Activated T-helper 9 cell treated with anti-CD3 and anti-CD28 coated beads, Interleukin-2, amount 50 U/mL, for 16 hours (primary cell): ENCODE measurements at places on chromosomes 3 and 15.

- no peak for DNase-seq
Observed at GRCh38 chr15:83651541-83651940, 2.4 kb upstream of the ADAMTSL3 start.

DNA sequence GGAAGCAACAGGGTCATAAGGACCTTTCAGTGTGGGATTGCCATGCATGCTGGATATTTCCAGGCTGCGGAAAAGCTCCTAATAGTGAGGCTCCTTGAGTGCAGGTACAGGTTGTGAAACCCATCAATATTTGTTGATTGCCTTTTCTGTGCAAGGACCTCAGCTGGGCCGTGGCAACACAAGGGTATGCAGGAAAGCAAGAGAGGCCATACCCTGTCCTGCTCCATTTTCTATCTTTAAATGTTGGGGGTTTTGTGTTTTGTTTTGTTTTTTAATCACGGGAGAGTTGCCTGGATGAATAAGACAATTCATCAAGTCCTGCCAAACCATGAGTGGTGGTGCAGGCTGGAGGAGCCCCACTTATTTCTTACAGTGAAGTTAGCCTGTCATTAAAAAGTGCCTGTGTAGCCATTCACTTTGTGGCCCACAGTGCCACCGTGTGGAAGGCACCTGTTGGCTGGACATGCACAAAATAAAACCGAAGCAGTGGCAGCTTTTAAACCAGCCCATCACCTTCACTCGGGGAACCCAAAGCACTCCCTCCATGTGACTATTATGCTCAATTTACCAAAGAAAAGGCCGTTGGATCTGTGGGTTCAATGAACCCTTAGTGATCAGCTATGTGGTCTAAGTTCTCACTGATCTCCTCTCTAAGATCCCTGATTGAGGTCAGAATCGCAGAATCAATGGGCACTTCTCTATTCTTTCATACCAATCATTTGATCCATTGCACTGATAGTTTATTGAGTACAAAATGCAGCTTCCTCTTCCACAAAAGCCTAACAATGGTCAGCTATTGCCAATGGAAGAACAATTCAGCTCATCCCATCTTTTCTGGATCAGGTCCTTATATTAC lies 42.2 kb downstream of the CLDN18 start:
- no peak for DNase-seq

GRCh38 chr3:134392336-134392983 lies 18.2 kb upstream of the AMOTL2 start:
- DNase-seq, result no peak

DNA sequence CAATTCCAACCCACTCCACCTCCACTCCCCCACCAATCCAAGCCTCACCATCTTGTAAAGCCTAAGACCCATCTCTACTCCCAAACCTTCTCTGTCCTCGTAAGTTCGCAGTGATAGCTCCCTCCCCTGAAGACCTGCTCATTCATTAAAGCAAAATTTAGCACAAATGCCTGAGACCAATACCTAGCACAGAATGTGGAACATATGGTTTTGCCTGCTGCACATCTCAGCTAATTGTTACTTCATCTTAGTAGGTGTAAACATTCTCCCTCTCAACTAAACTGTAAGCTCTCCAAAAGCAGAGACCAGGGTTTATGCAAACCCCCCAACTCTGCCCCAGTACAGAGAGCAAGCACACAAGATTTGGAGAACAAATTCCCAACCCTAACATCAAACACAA lies 20.5 kb downstream of the DCLK3 start:
- no peak for DNase-seq

GRCh38 chr3:65338571-65338970 lies 650.8 kb upstream of the ADAMTS9 start:
- DNase-seq, result no peak

GRCh38 chr3:126419151-126419703 lies 24.5 kb downstream of the CFAP100 start:
- no peak for DNase-seq

DNA sequence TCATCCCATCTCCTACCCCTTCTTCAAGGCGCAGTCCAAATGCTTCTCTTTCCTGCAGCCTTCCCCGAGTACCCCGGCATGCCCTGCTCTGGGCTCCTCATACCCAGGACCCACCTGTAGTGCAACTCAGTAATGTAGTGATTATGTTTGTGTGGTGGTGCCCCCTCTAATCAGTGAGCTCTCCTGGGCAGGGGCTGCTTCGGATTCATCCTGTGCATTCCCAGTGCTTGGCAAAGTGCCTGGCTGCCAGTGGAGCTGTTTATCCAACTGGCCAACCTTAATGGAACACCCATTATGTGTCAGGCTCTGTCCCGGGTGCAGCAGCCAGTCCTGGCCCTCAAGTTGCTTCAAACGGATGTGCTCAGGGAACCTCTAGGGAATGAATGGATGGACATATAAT lies 174.4 kb upstream of the LINGO1 start:
- no peak for DNase-seq
